ENCODE measurements at places on chromosomes 16 and 17. TPM values are rescaled to one million over a fixed set of nuclear protein-coding genes. Genes with fewer than 3 reads are reported as not detected.

DLX3 gene
- not detected for total RNA-seq

DNA sequence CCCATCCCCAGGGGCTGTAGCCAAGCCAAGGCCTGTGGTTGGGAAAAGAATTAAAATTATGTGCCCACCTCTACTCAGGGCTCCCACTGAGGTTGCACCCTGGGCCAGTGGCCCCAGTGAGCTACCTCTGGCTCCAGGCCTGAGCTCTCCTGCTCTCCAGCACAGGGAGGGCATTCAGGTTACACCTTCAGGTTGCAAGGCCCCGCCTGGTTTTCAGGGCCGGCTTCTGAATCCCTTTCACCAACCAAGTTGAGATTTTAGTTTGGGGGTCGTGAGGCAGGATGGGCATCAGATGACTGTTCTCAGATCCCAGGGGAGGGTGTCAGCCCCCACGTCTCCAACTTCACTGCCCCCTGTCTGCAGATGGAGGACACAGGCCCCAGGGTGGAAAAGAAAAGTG lies 8.0 kb upstream of the KATNB1 start:
- no peaks in the 10 kb centered on the region for H3K36me3 ChIP-seq
- H3K27ac ChIP-seq, result no peak overlapping the region
- H3K4me3 ChIP-seq, result no peak overlapping the region
- no peaks in the 10 kb centered on the region for H3K27me3 ChIP-seq
- DNase-seq, result no peak

DNA sequence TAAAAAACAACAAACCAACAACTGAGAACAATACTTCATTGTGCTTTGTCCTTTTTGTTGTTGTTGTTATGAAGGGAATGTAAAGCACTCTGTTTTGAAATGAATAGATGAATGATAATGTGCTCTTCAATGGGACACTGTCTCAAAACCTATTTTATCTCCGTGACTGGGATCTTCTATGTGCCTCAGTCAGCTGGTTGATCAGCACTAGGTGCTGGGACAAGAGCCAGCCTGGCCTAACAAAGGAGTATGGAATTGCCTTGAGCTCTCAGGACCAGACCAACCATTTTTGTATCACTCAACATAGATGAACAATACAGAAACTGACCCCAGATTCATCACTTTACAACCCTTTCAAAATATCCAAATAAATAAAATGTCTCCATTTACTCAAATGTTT lies 440.2 kb downstream of the KCNJ2 start:
- H3K27ac ChIP-seq, result no peak overlapping the region
- H3K4me1 ChIP-seq, result no peaks in the 10 kb centered on the region
- no peak overlapping the region for H3K4me3 ChIP-seq
- H3K27me3 ChIP-seq, result no peaks in the 10 kb centered on the region
- H3K36me3 ChIP-seq, result no peaks in the 10 kb centered on the region
- no peak for DNase-seq

CDH1 gene
- total RNA-seq, result 73.2 TPM

GPRC5B gene
- 7.2 TPM for total RNA-seq

- H3K4me1 ChIP-seq, result peaks cover 37% of the 10 kb centered on the region
- no peak for DNase-seq
- H3K27ac ChIP-seq, result no peak overlapping the region
- H3K4me3 ChIP-seq, result no peak overlapping the region
These were observed 64.7 kb downstream of the ADCY9 start for GRCh38 chr16:4051591-4051990.

PRRT2 gene
- 4.0 TPM for total RNA-seq

DNA sequence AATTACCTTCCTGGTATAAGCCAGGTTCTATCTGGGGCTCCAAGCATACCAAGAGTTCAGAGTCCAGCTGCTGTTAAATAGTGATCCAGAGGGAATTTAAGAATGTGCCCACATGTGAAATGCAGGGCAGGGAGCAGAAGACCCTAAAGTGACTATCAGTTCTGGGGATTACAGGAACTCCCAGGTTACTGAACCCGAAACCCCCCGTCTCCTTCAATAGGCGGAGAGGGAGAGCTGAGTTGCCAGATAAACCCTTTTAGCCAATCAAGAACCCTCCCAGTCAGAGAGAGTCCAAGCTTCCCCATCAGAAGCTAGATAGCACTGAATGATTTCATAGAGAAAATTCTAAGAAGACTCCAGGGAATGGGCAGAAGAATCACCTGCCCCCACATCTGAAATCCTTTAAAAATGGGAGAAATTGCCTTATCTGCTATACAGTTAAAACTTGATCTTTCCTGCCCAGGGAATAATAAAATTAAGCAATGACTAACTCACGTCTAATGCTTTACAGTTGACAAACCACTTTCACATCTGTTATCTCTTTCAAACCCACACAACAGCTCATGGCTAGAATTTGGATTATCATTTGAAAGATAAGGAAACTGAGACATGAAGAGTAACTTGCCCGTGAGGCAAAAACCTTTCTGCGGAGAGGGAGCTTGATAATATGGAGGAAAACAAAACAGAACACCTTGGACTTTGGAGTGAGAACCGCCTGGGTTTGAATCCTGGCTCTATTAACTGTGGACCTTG lies 10.2 kb downstream of the NOG start:
- H3K27ac ChIP-seq, result no peak overlapping the region
- H3K4me1 ChIP-seq, result no peaks in the 10 kb centered on the region
- DNase-seq, result no peak
- H3K27me3 ChIP-seq, result no peaks in the 10 kb centered on the region
- H3K36me3 ChIP-seq, result no peaks in the 10 kb centered on the region
- H3K4me3 ChIP-seq, result no peak overlapping the region

GRCh38 chr17:82793974-82794630 lies 42.2 kb downstream of the TBCD start:
- H3K4me1 ChIP-seq, result no peaks in the 10 kb centered on the region
- no peak overlapping the region for H3K4me3 ChIP-seq
- no peaks in the 10 kb centered on the region for H3K36me3 ChIP-seq
- H3K27me3 ChIP-seq, result no peaks in the 10 kb centered on the region
- no peak for DNase-seq

Data from HCT116 (cell line).